ENCODE measurements at places on chromosomes 1 and 21.
A peak's percentile ranks its signal among the peaks of the same experiment; 100 is the strongest.

DNA sequence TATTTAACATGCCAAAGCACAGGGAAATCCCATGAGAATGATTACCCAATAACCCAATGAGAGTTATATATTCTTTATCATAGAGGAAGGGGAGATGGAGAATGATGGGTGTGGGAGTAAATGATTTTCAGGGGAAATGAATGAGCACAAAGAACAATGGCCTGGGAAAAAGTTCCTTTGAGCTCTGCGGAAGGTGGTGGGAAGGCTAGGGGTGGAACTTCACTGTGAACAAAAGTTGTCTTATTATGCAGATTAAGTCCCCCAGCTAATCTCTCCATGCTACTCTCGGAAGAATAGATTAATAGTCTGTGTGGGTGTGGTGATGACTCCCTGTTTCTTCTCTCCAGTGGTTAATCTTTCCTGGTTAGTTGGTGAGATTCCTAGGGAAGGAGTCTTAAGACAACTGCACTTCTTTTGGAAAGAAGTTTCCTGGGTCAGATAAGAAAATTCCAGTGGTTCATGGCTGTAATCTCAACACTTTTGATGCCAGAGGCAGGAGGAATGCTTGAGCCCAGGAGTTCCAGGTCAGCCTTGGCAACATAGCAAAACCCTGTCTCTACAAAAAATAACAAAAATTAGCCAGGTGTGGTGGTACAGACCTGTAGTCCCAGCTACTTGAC lies 71.6 kb downstream of the DNTTIP2 start:
- DNase-seq = no peak

DNA sequence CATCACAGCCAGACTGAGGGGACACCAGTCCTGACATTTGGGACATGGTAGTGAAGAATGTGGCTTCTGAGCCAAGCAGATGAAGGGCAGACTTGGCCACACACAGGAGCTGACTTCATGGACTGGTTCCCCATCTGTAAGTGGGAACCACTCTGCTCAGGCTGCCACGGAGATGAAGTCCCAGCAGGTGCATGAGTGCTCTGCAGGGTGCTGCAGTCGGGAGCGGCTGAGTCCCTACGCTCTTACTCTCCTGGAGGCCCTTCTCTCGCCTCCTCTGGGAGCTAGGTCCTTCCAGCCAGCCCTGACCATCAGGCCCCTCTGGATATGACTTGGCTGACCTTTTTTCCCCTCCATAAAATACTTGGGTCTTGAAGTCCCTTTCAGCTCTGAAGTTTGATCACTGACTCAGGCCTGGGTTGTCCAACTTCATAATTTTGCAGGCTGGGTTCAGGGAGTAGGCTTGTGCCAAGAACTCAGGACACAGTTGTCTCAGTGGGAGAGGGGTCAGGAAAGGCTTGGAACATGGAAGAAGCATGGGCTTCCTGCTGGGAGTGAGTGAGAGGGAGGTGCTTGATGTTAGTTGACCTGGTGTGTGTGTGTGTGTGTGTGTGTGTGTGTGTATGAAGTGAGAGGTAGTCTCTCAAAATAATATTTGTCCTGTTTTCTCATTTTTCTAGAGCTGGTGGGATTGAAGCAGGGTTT lies 21.0 kb upstream of the EPS8L3 start:
- DNase-seq = no peak

DNA sequence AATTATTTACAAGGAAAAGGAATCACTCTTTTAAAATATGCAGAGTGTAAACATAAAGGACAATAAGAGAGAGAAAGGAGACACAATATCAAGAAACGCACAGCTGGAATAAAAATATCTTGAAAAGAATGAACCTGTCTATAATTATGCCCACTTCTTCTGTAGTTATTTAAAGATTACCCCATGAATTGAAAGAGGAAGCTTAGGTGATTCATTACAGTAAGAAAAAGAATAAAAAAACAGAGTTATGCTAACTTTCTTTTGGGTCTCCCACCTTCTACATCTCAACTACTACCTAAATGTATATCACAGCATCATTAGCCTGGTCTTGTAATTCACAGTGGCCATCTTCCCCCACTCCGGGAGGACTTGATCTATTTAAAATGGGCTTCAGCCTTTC lies 182.1 kb downstream of the MRPL39 start:
- DNase-seq = no peak

GRCh38 chr1:172898866-172899265 lies 151.9 kb downstream of the TNFSF18 start:
- peak; percentile 21 for DNase-seq
